MCF 10A (cell line): ENCODE measurements at places on chromosomes 16 and 17.

GRCh38 chr17:14133104-14133503 is 63.8 kb downstream of the COX10 start:
- DNase-seq, result no peak

- no peak for DNase-seq
Measured at GRCh38 chr16:29849505-29849904, 13.5 kb downstream of the CDIPT start.

GRCh38 chr17:43714465-43715149 is 44.0 kb downstream of the SOST start:
- DNase-seq, result no peak

- no peak for DNase-seq
Measured at GRCh38 chr17:57938061-57938502, 17.1 kb downstream of the CUEDC1 start.
